ENCODE measurements at places on chromosomes 3 and 15. TPM values are rescaled to one million over a fixed set of nuclear protein-coding genes. Genes with fewer than 3 reads are reported as not detected.
A peak's percentile ranks its signal among the peaks of the same experiment; 100 is the strongest.

The COL6A5 gene
- total RNA-seq, result not detected

The CSPG5 gene
- total RNA-seq, result 0.58 TPM

GRCh38 chr15:97521381-97522285 is 438.9 kb upstream of the ARRDC4 start:
- no peaks in the 10 kb centered on the region for H3K36me3 ChIP-seq
- no peaks in the 10 kb centered on the region for H3K27me3 ChIP-seq
- no peak for DNase-seq
- H3K4me1 ChIP-seq, result no peaks in the 10 kb centered on the region

DNA sequence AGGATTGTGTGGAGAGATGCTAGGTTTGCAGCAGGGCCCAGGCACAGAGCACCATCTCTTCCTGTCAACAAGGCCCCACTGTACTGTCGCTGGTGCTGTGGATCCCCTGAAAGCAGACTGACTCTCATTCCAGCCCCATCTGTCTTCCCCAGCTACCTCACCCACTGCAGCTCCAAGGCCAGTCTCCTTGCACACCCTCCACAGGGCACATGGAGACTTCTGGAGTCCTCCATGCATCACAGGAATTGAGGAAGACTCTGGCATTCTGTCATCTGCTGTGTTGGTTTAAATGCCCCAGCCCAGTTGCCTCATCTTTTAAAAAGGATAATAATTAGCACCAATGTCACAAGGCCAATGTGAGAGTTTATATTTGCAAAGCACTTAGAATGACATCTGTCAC is 301.2 kb downstream of the RPLP1 start:
- DNase-seq, result no peak
- no peak overlapping the region for H3K4me3 ChIP-seq
- no peak overlapping the region for H3K27ac ChIP-seq
- H3K27me3 ChIP-seq, result peaks cover 5% of the 10 kb centered on the region
- H3K4me1 ChIP-seq, result peaks cover 73% of the 10 kb centered on the region

- no peaks in the 10 kb centered on the region for H3K36me3 ChIP-seq
- H3K4me1 ChIP-seq, result no peaks in the 10 kb centered on the region
- H3K27me3 ChIP-seq, result no peaks in the 10 kb centered on the region
- no peak for DNase-seq
Measured at GRCh38 chr3:54963641-54964040, 35.8 kb upstream of the LRTM1 start.

- H3K27ac ChIP-seq, result no peak overlapping the region
- no peaks in the 10 kb centered on the region for H3K27me3 ChIP-seq
- no peak overlapping the region for H3K4me3 ChIP-seq
- peaks cover 100% of the 10 kb centered on the region for H3K36me3 ChIP-seq
- H3K4me1 ChIP-seq, result no peaks in the 10 kb centered on the region
Measured at GRCh38 chr15:25056484-25057425, 102.0 kb downstream of the SNRPN start.

The GOLGA6L10 gene
- 2.5 TPM for total RNA-seq

GRCh38 chr3:52763466-52763865 is 7.3 kb downstream of the NEK4 start:
- H3K4me1 ChIP-seq, result peaks cover 6% of the 10 kb centered on the region
- no peaks in the 10 kb centered on the region for H3K27me3 ChIP-seq
- no peak for DNase-seq
- H3K36me3 ChIP-seq, result peaks cover 20% of the 10 kb centered on the region

GRCh38 chr15:90489514-90489913 is 40.2 kb upstream of the CRTC3 start:
- no peaks in the 10 kb centered on the region for H3K27me3 ChIP-seq
- no peak overlapping the region for H3K27ac ChIP-seq
- no peak overlapping the region for H3K4me3 ChIP-seq
- peaks cover 64% of the 10 kb centered on the region for H3K36me3 ChIP-seq

The MYRIP gene
- total RNA-seq, result not detected

DNA sequence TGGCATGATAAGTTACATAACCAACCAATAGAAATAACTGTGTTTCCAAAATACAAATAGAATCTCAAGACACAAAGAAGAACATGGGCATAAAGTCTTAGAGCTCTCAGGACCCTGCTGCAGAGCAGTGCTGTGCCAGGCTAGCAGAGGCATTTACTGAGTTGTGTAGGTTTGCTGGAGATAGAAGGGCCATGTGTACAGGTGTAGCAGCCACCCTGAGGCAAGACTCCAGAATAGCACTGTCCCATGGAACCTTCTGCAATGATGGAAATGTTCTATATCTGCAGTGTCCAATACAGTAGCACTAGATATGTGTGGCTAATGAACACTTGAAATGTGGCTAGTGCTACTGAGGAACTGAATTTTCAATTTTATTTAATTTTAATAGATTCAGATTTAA is 267.0 kb upstream of the UMPS start:
- H3K4me1 ChIP-seq, result no peaks in the 10 kb centered on the region
- peaks cover 10% of the 10 kb centered on the region for H3K27me3 ChIP-seq
- no peak for DNase-seq

DNA sequence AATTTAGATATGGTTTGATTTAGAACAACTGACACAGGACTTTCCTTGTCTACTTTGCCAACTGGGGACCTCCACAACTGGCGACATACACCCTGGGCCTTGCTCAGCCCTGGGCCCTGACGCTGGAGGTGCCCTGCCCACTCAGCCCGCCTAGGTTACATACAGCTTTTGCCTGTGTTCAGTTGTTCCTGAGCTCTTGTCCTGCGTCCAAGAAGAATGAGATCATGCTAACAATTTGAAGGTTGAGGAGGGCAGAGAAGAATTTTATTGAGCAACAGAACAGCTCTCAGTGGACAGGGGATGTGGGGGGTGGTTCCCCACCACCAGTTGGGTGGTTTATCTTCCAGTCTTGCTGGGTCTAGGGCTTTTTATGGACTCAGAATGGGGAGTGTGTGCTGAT is 67.9 kb downstream of the IQCH start:
- no peaks in the 10 kb centered on the region for H3K4me1 ChIP-seq
- peaks cover 4% of the 10 kb centered on the region for H3K27me3 ChIP-seq
- no peak overlapping the region for H3K4me3 ChIP-seq
- no peaks in the 10 kb centered on the region for H3K36me3 ChIP-seq
- no peak for DNase-seq

DNA sequence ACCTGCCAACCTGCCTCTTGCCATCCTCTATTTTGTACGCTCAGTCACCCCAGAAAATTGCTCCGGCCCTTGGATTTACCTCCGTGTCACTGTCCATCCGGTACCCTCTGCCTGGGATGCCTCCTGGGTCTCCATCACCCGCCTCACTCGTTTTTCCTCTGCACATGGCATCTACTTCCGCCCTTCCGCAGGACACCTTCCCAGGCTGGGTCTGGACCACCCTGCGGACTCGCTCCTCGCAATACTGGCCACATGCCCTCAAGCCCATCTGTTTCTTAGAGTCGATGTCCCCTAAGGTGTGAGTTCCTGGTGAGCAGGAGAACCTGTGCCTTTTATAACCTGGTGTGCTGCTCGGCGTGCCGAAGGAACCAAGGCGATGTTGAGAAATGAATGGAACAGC is 58.5 kb downstream of the APBA2 start:
- no peak overlapping the region for H3K27ac ChIP-seq
- no peak overlapping the region for H3K4me3 ChIP-seq
- peaks cover 80% of the 10 kb centered on the region for H3K4me1 ChIP-seq
- H3K36me3 ChIP-seq, result peaks cover 44% of the 10 kb centered on the region
- no peaks in the 10 kb centered on the region for H3K27me3 ChIP-seq
- DNase-seq, result no peak

DNA sequence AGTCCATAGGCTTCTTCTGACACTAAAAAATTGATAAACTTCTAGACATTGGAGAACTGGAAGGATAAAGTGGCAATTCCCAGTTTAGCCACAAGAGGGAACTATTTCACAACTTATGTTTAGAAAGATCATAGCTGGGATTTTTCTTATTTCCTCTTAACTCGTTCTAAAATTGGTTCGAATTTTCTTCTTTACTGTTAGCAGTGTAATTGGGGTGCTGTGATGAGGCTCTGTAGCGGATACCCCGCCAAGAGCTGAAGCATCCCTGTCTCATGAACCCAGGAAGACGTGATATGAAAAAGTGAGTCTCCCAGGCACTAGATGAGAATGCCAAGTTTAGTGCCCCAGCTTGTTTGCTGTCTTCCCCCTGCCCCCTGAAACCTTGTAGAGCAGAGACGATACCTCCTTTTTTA is 85.1 kb downstream of the PDCD6IP start:
- H3K4me3 ChIP-seq, result no peak overlapping the region
- no peak overlapping the region for H3K27ac ChIP-seq
- H3K36me3 ChIP-seq, result no peaks in the 10 kb centered on the region
- peaks cover 4% of the 10 kb centered on the region for H3K4me1 ChIP-seq
- peaks cover 5% of the 10 kb centered on the region for H3K27me3 ChIP-seq

GRCh38 chr3:78988324-78988723 is 779.5 kb downstream of the ROBO1 start:
- no peak overlapping the region for H3K27ac ChIP-seq
- H3K36me3 ChIP-seq, result no peaks in the 10 kb centered on the region
- DNase-seq, result no peak
- H3K4me1 ChIP-seq, result no peaks in the 10 kb centered on the region

- no peak overlapping the region for H3K4me3 ChIP-seq
- H3K4me1 ChIP-seq, result peaks cover 4% of the 10 kb centered on the region
- no peak for DNase-seq
- peaks cover 24% of the 10 kb centered on the region for H3K36me3 ChIP-seq
- H3K27ac ChIP-seq, result no peak overlapping the region
Measured at GRCh38 chr15:101710806-101711205, 13.5 kb downstream of the TARS3 start.

DNA sequence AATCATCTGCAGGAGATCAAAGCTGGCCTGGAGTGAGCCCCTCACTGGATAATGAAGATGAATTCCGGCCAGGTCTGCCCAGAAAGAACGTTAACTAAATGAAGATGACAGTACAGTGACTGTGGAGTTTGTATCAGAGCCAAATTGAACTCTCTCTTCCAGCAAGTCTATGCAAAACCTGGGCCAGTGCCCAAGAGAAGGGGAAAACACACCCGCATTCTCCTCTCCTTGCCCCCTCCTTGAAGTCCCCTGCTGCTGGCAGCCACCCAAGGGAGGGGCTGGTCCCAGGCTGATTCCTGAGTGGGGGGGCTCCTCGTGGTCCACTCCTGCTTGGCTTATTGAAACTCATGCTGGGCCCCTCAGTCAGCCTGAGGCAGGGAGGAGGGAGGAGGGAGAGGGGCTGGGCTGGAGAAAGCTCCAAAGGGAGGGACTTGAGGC is 155.7 kb downstream of the RAB11A start:
- no peak for DNase-seq
- H3K27me3 ChIP-seq, result peaks cover 8% of the 10 kb centered on the region
- no peak overlapping the region for H3K4me3 ChIP-seq
- H3K27ac ChIP-seq, result no peak overlapping the region
- no peaks in the 10 kb centered on the region for H3K36me3 ChIP-seq

DNA sequence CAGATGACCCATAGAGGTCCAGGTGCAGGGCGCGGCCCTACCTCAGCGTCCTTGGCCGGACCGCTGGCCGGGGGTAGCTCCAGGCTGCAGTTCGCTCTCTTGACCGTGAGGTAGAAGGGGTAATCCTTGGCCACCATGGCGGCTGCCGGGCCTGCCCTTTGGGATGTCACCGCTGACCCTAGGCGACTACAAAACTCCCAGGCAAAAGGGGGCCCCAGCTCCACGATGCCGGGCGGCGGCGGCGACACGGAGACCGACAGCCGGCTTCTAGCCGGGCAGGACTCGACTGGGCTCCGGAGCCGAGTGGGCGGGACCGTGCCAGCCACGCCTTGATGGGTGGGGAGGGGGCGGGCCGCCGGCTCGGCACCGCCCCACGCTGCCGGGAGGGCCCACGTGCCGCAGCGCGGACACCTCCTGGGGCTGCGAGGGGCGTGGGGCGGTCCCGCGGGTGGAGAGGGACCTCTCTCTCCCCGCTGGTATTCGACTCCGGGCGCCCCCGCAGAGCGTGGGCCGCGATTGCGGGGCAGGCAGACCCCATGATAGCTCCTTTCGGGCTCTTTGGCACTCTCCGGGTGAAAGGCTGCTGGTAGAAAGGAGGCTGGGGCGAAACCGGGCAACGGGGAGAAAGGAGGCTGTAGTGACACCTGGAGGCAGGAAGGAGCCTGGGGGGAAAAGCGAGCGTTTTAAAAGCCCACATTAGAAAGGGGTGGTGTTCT is at the start of gene ARHGEF3:
Gene ARHGEF3 (minus strand): TSS at position 288 of the 716 bp plus-strand sequence. CDS start 151 bp downstream, at position 137.
- peaks cover 24% of the 10 kb centered on the region for H3K4me1 ChIP-seq
- H3K4me3 ChIP-seq, result peak within 1 kb of the TSS; percentile 87
- peak within 1 kb of the TSS; percentile 91 for H3K27ac ChIP-seq

The PLA2G4E gene
- total RNA-seq, result not detected

GRCh38 chr3:120072867-120073525 is 21.3 kb downstream of the GSK3B start:
- H3K27me3 ChIP-seq, result no peaks in the 10 kb centered on the region
- H3K27ac ChIP-seq, result no peak overlapping the region
- H3K4me1 ChIP-seq, result peaks cover 49% of the 10 kb centered on the region

- H3K27me3 ChIP-seq, result no peaks in the 10 kb centered on the region
- H3K4me3 ChIP-seq, result no peak overlapping the region
- no peak for DNase-seq
- peaks cover 4% of the 10 kb centered on the region for H3K4me1 ChIP-seq
- peaks cover 2% of the 10 kb centered on the region for H3K36me3 ChIP-seq
Measured at GRCh38 chr3:119659606-119660291, 640 bp downstream of the POPDC2 start.

All from activated CD8-positive, alpha-beta T cell treated with anti-CD3 and anti-CD28 coated beads for 36 hours (primary cell).